Gastrocnemius medialis (tissue), 4 donors: ENCODE measurements at places on chromosomes 7 and 10. TPM values are rescaled to one million over a fixed set of nuclear protein-coding genes. Genes with fewer than 3 reads are reported as not detected.

Gene GSAP
- 1.2 TPM for total RNA-seq

Gene PARP12
- 5.1 TPM for total RNA-seq

- no peak overlapping the region for H3K4me3 ChIP-seq
- H3K4me1 ChIP-seq = no peaks in the 10 kb centered on the region
- no peak overlapping the region for H3K27ac ChIP-seq
- peaks cover 28% of the 10 kb centered on the region for H3K36me3 ChIP-seq
- H3K27me3 ChIP-seq = no peaks in the 10 kb centered on the region
- DNase-seq = no peak
Measured at GRCh38 chr10:121853950-121854349, 73.9 kb downstream of the ATE1 start.

- peaks cover 4% of the 10 kb centered on the region for H3K4me1 ChIP-seq
- H3K27me3 ChIP-seq = no peaks in the 10 kb centered on the region
- DNase-seq = no peak
- no peaks in the 10 kb centered on the region for H3K36me3 ChIP-seq
Measured at GRCh38 chr10:84447701-84448400, 119.5 kb downstream of the CCSER2 start.
